ENCODE measurements at places on chromosomes 4 and X. TPM values are rescaled to one million over a fixed set of nuclear protein-coding genes. Genes with fewer than 3 reads are reported as not detected.

DNA sequence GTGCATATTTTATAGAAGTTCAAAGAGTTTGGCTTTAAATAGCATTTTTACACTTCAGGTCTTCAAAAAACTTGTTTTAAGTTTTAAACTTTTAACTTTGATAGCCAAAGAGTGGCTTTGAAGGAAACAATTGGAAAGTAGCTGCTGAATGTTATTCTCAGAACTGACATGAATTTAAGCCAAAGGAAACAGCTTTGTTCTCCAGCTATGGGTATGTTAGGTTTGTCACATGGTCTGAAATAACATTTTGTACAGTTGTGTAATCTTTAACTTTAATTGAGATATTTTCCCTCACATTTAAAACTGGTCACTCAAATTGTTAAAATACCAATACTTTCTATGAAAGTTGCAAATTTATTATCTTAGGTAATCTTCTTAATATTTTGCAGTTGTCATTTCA, 564.7 kb downstream of the IL15 start:
- no peak for DNase-seq

- DNase-seq = no peak
Observed at GRCh38 chr4:26953366-26953765, 92.7 kb downstream of the STIM2 start.

DNA sequence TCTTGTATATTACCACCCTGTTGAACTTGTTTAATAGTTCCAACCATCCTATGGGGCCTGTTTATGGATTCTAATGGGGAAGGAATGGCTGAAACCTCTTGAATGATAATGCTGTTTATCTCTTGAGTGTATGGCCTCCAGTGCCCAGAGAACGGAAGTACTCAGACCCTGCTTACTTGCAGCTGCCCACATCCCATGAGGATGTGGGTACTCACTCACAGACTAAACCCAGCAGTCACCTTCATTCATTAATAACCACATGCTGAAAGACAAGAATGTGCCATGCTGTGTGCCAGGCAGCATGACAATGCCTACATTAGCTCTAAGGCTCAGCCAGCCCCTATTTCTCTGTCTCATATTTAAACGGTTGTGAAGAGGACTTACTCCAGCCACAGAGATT, 5.9 kb upstream of the ARMCX5 start:
- DNase-seq = no peak

The ITM2A gene
- total RNA-seq = 113 TPM

The TMPRSS11D gene
- not detected for total RNA-seq

The ZBTB33 gene
- total RNA-seq = 14.6 TPM

The PCDH7 gene
- not detected for total RNA-seq

DNA sequence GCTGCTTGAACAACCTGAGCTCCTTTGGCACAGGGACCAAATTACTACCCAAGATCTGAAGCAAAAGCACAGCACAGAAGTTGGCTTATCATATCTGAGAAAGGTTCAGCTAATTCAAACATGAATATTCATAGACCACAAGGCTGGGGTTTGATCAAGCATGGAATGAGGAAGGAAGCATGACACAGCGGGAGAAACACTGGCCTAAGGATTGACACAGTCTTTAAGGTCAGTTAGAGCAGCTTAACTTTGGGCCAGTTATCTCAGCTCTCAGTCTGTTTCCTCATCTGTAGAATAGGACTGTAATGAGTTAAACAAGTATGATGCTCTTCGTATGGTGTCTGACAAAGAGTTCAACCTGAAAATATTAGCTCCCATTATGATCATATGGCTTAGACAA, 88.5 kb upstream of the CBR4 start:
- DNase-seq = no peak

DNA sequence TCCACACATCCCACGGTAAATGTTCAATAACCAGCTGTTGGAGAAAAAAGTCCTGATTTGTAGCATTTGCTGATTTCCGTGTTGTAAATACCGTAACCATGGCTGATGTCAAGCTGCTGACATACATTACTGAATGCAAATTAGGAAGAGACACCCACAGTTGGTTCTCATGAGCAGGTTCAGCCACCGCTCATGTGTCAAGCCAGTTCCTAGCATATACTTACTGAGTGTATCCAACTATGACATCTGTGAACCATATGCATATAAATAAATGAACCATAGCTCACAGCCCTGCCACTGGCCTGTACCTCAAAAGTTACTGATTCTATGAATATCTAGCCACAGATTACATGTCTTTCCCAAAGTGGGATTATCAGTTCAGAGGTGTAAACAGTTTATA, 29.5 kb downstream of the FHDC1 start:
- DNase-seq = no peak

DNA sequence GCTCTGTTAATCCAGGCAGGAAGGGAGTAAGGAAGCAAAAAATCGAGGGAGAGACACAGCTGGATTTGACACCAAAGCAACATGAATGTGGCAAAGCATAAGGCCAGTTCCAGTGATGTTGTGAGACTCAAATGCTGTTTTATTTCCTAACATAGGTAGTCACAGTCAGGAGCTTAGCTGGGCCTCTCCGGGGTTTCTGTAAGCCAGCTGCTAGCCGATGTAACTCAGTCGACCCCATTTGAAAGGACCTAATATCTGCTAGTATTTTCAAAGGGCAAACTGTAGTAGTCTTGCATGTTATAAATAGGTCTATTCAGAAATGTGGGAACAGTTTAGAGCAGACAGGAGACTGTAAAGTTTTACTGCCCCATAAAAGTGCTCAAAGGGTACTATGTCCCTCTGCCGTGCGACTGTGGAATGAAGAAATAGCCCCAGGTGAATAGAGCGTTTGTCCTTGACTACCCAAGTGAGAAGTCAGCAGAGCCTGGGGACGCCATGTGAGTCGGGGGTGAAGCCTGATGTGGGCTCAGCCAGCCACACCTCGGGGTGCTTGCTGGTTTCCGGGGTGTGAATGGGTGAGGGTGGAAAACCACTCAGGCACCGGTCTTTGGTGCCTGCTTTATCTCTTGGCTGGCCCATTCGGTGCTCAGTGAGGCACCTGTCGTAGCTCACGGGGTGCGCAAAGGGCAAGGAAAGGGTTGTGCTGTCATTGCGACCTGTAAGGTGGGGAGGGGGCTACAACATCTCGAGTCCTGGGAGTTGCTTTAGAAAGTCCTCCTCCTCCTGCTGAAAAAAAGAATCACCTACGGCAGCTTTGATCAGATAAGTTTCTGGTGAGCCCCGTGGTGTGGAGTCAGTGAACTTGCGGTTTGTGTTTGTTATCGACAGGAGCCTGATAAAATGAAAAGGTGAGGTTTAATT, 745 bp downstream of the TRIM2 start:
- peak; percentile 75 for DNase-seq

GRCh38 chrX:20477836-20478524, 211.3 kb upstream of the RPS6KA3 start:
- no peak for DNase-seq

DNA sequence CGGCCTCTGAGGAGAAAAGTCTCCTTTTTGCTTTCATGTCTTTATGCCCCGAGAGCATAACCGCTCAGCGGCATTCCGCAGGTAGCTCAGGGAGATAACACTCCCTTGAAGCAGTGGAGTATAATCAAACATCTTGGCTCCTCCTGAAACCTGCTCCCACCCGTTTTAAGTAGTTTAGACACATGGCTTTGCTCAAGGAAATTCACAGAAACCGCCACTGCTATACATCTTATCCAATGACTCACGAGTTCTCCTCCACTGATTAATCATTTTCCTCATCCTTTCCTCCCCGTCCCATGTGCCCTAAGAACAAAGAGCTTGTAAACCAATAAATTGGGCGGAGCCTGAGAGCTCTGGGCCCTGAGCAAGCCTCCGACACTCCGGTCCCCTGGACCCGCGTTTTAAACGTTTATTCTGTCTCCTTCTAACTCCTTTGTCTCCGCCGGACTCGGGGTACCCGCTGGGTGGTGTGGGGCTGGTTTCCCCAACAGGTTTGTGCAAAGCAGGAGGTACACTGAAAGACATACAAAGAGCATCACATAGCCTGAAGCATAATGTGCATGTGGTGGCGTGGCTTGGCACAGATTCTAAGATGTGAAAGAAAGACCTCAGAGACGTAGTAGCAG, 401.2 kb downstream of the TLL1 start:
- no peak for DNase-seq

GRCh38 chrX:32483534-32484136, 727.7 kb downstream of the DMD start:
- DNase-seq = no peak

DNA sequence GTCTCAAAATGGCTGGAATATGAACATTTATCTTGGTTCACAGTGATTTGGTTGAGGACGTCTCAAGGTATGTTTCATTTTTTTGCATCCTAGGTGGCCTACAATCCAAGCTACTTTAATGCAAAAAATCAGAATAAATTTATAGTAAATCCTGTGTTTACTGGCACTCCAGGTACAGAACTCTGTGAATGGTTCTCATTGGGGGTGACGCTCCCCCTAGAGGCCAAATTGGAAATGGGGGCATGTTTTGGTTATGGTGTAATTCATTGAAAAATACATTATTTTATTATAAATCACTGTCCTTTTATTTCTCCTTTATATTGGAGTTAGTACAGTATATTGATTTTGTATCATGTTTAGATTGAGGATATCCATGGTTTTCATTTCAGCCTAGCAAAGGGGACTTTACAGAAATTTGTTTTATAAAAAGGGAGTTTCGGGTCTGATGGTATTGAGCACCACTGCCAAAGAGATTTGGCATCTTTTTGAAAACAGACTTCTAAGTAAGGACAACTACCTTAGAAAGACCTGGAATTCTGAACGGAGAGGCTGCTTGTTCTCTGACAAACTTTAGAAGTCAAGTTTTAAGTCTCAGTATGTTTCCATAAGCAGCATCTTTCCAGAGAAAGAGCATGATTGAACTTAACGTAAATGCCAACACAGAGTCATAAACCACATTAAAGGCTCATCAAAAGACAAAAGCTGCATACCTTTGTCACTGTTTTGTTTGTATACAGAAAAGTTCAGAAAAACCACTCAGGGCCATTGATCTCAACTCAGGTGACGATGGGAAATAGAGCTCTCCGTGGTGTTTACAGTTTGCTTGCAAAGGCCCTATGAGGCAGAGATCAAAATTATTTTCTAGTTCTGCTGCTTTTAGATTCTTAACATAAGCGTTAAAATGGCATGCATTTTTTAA, 19.4 kb downstream of the MTM1 start:
- peak; percentile 75 for DNase-seq

DNA sequence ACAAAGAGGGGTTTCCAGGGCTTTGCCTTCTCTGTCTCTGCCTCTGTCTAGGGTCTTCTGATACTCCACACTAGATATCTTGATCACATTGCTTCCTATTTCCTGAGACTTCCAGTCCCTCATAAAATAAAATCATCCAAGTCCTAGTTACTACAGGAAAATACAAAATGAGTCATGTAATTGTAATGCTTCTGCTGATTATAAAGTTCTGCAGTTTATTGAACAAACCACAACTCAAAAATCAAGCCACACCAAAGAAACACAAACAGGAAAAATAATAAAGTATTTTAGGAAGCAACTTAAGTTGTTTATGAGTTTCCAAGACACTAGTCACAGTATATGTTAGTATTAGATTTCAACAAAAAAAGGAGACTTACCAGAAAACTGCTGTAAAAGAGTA, 695.1 kb upstream of the GALNTL6 start:
- DNase-seq = no peak

DNA sequence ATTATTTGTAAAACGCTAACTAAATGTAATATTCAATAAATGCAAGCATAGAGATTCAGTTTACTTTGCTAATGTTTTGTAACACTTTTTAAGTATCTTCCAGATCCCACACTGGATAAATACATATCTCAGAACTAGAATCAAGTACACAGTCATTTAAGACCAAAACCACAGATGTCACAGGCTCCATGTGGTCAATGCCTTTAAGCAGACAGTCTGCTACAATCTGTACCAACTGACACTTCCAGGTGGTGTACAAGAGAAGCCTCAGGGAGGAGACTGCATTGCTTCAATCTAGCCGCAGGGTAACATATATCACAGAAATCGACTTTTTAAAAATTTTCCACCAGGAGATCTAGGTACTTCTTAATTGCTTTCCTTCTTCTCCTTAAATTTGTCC, 229.6 kb upstream of the DIAPH2 start:
- no peak for DNase-seq

The ASMTL gene
- total RNA-seq = 46.6 TPM

The TREX2 gene
- 1.1 TPM for total RNA-seq

DNA sequence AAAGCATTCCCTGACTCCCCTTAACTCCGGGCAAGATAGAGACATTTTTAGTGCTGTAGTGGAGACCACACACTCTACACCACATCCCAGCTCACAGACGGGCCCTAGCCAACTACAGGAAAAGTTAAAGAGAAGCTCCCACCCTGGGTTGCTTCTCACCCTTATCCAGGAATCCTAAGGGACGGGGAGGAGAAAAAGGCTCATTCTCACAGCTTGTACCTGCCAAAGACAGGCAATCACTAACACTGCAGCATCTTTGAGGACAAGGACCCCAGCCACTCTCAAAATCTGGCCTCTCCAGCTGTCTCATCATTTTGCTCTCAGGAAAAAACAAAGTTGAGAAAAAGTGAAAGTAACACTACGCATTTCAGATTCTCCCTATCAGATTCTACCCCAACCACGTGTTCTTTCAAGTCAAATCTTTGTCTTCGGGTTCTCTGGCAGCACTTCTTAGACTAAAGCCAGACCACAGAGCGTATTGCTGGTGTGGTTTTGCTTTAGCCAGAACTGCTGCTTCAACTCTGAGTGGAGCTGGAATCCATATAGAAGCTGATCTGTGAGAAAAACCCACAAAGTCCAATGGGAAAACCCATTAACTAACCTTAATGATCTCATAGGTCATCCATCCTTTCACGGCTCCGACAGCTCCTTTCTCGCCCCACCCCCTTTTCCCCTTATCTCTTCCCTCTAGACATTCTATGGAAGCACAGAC, 605.9 kb upstream of the DIPK2B start:
- peak; percentile 87 for DNase-seq

The GYG2 gene
- total RNA-seq = not detected

DNA sequence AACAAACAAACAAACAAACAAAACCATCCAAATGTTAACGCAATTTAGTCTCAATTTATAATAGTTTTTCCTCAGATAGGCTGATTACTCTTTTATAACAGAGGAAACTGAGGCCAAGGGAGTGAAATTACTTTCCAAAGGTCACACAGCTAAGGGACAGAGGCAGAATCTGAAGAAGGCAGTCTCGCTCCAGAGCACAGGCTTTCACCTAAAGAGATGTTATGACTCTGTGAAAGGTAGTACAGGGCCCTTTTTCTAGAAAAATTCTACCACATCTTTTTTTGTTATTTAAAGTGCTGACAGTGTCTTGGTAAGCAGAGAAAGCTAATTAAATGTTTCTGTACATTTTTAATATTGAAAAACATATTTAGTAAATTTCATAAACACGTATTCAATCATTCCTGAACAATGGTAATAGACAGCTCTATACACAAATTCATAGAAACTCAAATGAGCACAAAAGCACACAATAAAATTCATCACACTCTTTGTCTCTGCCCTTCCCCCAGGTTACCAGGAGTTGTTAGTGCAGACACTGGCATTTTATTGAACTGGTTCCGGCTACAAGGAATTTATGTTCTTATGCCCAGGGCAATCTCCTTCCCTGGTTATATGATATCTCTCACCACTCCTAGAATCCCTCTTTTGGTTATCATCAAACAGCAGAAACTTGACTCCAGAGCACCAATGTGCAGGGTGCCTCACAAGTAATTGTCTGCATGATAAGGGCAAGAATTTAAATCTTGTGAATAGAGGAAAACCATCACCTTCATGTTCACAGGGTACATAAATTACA, 7.7 kb upstream of the APBB2 start:
- DNase-seq = no peak

Measured in activated CD4-positive, alpha-beta T cell treated with anti-CD3 and anti-CD28 coated beads, Interleukin-2, amount 10 ng/mL, durations not matched to agents 24 days and 14 days (primary cell).